ENCODE measurements at places on chromosomes 7 and 10. TPM values are rescaled to one million over a fixed set of nuclear protein-coding genes. Genes with fewer than 3 reads are reported as not detected.
A peak's percentile ranks its signal among the peaks of the same experiment; 100 is the strongest.

- H3K4me1 ChIP-seq, result no peaks in the 10 kb centered on the region
- H3K27me3 ChIP-seq, result no peaks in the 10 kb centered on the region
- H3K27ac ChIP-seq, result no peak overlapping the region
- no peak for DNase-seq
- peaks cover 4% of the 10 kb centered on the region for H3K36me3 ChIP-seq
- H3K4me3 ChIP-seq, result no peak overlapping the region
Measured at GRCh38 chr10:12150163-12150562, 20.7 kb downstream of the SEC61A2 start.

DNA sequence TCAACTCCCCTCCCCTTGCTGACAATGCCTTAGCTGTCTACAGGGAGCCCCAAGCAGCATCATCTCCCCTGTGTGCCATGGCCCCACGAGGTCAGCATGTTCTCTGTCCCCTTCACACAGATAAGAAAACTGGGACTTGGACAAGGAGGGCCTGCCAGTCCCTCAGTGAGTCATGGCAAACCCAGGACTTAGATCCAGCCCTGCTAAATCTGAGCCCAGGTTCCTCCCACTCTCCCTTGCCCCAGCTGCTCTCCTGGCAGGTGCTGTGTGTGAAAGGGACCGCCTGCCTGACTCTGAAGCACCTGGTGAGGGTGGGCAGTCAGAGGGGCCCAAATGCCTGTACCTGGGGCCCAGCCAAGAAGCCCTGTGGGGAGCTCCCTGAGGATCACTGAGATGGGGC, 7.4 kb downstream of the CRHR2 start:
- H3K4me1 ChIP-seq, result no peaks in the 10 kb centered on the region
- H3K27me3 ChIP-seq, result peaks cover 26% of the 10 kb centered on the region
- H3K36me3 ChIP-seq, result no peaks in the 10 kb centered on the region
- no peak overlapping the region for H3K27ac ChIP-seq
- no peak for DNase-seq

DNA sequence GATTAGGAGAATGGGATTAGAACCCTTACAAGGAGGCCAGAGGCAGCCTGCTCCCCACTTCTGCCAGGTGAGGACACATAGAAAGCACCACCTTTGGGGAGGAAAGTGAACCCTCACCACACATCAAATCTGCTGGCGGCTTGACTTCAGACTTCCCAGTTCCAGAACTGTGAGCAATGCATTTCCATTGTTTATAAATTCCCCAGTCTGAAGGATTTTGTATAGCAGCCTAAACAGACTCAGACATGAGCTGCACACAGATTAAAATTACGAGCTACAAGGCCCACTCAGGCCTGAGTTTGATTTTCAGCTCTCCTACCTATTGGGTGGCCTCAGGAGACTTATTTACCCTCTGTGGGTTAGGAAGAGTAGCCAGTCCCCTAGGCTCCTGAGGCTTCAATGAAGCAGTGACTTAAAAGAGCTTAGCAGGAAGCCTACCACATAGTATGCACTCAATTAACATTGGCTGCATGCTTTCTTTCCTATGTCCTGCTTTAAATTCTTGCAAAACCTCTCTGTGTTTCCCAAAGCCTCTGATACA, 350.7 kb upstream of the ZMIZ1 start:
- peaks cover 13% of the 10 kb centered on the region for H3K4me1 ChIP-seq
- peak; percentile 24 for DNase-seq
- no peaks in the 10 kb centered on the region for H3K27me3 ChIP-seq

GRCh38 chr7:63041786-63042185, 956.9 kb upstream of the ZNF722 start:
- no peak overlapping the region for H3K4me3 ChIP-seq
- no peaks in the 10 kb centered on the region for H3K27me3 ChIP-seq
- no peaks in the 10 kb centered on the region for H3K4me1 ChIP-seq
- H3K36me3 ChIP-seq, result no peaks in the 10 kb centered on the region

- H3K27ac ChIP-seq, result peak overlapping the region; percentile 96
- DNase-seq, result no peak
- H3K4me3 ChIP-seq, result peak overlapping the region; percentile 95
- H3K4me1 ChIP-seq, result peaks cover 12% of the 10 kb centered on the region
- peaks cover 3% of the 10 kb centered on the region for H3K27me3 ChIP-seq
- H3K36me3 ChIP-seq, result no peaks in the 10 kb centered on the region
Measured at GRCh38 chr10:114173603-114173920, 441 bp downstream of the CCDC186 start.

DNA sequence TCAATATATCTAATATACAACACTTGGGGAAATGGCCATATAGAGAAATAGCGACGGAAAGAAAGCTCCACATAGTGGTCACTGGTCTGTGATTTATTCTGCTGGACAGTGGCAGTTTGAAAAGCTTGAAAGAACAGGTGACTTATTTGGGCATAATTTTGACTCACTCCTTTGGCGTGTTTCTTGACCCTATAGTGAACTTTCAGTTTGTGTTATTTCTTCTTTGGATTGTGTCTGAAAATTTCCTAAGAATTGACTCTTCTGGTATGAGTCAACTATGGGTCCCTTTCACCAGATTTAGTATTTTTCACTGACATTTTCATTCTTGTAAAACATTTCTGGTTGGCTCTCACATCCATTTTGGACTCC, 25.8 kb upstream of the IMMP2L start:
- peak; percentile 10 for DNase-seq
- H3K4me3 ChIP-seq, result no peak overlapping the region
- H3K27ac ChIP-seq, result no peak overlapping the region
- H3K4me1 ChIP-seq, result no peaks in the 10 kb centered on the region

DNA sequence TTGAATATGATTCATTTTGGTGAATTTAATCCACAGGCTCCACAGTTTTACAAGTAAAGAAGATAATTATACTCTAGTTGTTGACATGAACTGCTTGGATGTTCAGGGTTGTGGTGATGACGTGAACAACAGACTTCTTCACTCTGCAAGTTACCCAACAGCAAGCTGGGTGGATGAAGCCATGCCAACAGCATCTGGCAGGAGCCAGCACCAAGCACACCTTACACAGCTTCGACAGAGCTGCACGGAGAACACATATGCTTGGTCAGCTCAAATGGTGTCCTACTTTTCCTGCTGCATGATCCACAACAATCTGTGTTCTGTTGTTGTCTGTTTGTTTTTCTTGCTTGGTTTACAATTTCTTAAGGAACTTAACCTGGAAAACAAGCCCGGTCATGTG, 9.8 kb downstream of the NOD1 start:
- H3K27me3 ChIP-seq, result no peaks in the 10 kb centered on the region
- peaks cover 45% of the 10 kb centered on the region for H3K4me1 ChIP-seq

GRCh38 chr7:154423231-154423630, 371.0 kb downstream of the DPP6 start:
- no peaks in the 10 kb centered on the region for H3K36me3 ChIP-seq
- H3K4me3 ChIP-seq, result no peak overlapping the region
- no peak for DNase-seq
- H3K4me1 ChIP-seq, result no peaks in the 10 kb centered on the region
- no peak overlapping the region for H3K27ac ChIP-seq
- no peaks in the 10 kb centered on the region for H3K27me3 ChIP-seq

GRCh38 chr7:122682815-122683550, 15.9 kb downstream of the RNF133 start:
- H3K27ac ChIP-seq, result no peak overlapping the region
- no peak overlapping the region for H3K4me3 ChIP-seq
- no peaks in the 10 kb centered on the region for H3K27me3 ChIP-seq
- H3K36me3 ChIP-seq, result no peaks in the 10 kb centered on the region
- H3K4me1 ChIP-seq, result no peaks in the 10 kb centered on the region

DNA sequence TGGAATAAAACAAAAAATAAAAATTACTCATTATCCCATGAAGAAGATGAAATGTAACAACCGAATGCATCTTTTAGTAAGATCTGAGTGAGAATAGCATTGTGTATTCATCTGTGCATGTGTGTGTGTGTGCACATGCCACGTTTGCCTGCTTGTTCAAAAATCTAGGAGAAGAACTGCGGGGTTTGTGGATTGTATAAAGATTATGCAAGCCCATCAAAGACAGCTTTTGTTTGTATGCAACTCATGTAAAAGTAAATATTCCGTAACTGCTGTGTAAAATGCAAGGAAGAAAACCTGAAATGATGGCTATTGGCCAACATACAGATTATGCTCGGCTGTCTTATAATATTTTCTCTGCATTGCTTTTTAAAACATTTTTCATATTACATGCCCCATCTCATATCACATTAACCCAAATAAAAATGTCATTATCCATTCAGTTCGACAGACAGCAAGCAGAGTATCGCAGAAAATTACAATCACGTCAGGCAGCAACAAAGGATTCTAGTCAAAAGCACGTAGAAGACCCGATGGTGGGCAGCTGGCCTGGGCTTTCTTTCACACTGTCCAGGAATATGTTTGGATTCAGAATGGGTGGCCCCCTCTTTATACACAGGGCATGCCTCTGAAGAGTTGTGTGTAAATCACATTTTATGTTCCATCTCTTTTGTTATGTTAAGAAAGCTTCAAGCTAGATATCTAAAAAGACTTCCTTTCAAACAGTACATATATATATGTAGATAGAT, 114.0 kb downstream of the PARP12 start:
- no peaks in the 10 kb centered on the region for H3K4me1 ChIP-seq
- H3K4me3 ChIP-seq, result no peak overlapping the region
- peaks cover 12% of the 10 kb centered on the region for H3K27me3 ChIP-seq

- H3K27me3 ChIP-seq, result no peaks in the 10 kb centered on the region
- peaks cover 6% of the 10 kb centered on the region for H3K4me1 ChIP-seq
- no peak overlapping the region for H3K27ac ChIP-seq
Measured at GRCh38 chr7:105261689-105262088, 127.0 kb downstream of the SRPK2 start.

GRCh38 chr10:29469481-29470354, 165.1 kb downstream of the SVIL start:
- peaks cover 26% of the 10 kb centered on the region for H3K4me1 ChIP-seq
- H3K27ac ChIP-seq, result no peak overlapping the region
- H3K36me3 ChIP-seq, result peaks cover 19% of the 10 kb centered on the region
- no peaks in the 10 kb centered on the region for H3K27me3 ChIP-seq

DNA sequence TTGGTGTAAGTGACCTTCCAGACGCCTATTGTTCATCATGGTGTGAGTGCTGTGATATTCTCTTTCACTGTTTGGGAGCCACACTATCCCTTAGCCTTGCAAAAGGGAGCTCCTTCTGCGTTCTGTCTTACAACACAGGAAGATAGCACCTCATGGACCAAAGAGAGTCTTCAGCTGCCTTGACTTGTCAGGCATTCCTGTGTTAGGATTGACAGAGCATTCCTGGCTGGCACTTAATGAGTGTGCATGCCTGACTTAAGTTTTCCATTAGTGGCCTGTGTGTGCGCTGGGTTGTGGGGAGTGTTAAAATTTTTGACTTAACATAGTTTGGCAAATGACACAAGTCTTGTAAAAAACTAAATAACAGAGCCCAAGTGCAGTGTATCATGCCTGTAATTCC, 21.9 kb upstream of the MSRB2 start:
- no peaks in the 10 kb centered on the region for H3K4me1 ChIP-seq
- H3K27ac ChIP-seq, result no peak overlapping the region
- H3K36me3 ChIP-seq, result no peaks in the 10 kb centered on the region
- no peak for DNase-seq
- H3K4me3 ChIP-seq, result no peak overlapping the region

- H3K4me1 ChIP-seq, result no peaks in the 10 kb centered on the region
- DNase-seq, result peak; percentile 3
- no peaks in the 10 kb centered on the region for H3K27me3 ChIP-seq
- no peaks in the 10 kb centered on the region for H3K36me3 ChIP-seq
- no peak overlapping the region for H3K4me3 ChIP-seq
Measured at GRCh38 chr7:15648461-15648961, 38.0 kb downstream of the MEOX2 start.

GRCh38 chr10:121087129-121087528, 236.0 kb downstream of the WDR11 start:
- peaks cover 6% of the 10 kb centered on the region for H3K27me3 ChIP-seq
- no peak for DNase-seq
- H3K4me1 ChIP-seq, result peaks cover 2% of the 10 kb centered on the region
- no peak overlapping the region for H3K4me3 ChIP-seq
- no peak overlapping the region for H3K27ac ChIP-seq
- H3K36me3 ChIP-seq, result no peaks in the 10 kb centered on the region

GRCh38 chr7:120805636-120806388, 52.1 kb downstream of the TSPAN12 start:
- H3K27me3 ChIP-seq, result no peaks in the 10 kb centered on the region
- peak; percentile 12 for DNase-seq
- H3K4me3 ChIP-seq, result no peak overlapping the region

DNA sequence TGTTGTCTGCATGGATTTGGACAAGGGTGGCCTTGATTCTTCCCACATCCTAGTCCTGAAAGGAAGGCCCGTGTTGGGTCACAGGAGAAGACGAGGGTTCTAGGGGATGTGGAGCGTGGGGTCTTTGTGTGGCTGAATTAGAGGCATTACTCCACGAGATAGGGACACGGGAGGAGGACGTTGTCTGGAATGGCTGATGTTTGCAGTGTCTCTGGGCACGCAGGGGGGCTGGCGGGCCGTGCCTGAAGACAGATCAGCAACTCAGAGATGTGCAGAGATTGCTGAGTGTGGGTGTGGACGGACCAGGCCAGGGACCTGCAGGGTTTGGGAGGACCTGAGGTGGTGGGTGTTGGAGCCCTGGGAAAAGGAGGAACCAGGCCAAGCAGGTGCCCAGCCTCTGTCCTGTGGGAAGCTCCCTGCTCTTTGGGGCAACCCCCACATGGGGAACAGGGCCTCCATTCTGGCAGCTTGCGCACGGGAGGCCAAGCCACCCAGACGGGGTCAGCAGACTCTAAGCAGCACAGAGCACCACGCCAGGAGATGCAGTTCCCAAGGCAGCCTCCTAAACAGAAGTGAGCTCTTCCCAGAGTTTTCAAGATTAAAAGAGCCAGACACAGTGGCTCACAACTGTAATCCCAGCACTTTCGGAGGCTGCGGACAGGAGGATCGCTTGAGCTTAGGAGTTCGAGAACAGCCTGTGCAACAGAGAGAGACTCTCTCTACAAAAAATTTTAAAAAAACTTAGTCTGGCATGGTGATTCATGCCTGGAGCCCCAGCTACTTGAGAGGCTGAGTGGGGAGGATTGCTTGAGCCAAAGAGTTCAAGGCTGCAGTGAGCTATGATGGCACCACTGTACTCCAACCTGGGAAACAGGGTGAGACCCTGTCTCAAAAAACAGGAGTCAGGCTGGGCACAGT, 71.0 kb upstream of the GTF2I start:
- no peaks in the 10 kb centered on the region for H3K36me3 ChIP-seq
- no peaks in the 10 kb centered on the region for H3K27me3 ChIP-seq
- DNase-seq, result no peak
- peaks cover 7% of the 10 kb centered on the region for H3K4me1 ChIP-seq

- H3K27ac ChIP-seq, result peak overlapping the region; percentile 90
- DNase-seq, result no peak
- H3K27me3 ChIP-seq, result no peaks in the 10 kb centered on the region
Measured at GRCh38 chr7:5424749-5425506, 1.3 kb upstream of the TNRC18 start.

The FFAR4 gene
- total RNA-seq, result not detected

The GTF2I gene
- 168 TPM for total RNA-seq

The CCL24 gene
- total RNA-seq, result not detected

The MLXIPL gene
- 0.41 TPM for total RNA-seq

The ZNF365 gene
- total RNA-seq, result 11.0 TPM

The UCMA gene
- not detected for total RNA-seq

The C10orf71 gene
- total RNA-seq, result not detected

The AGBL3 gene
- 0.72 TPM for total RNA-seq

The C7orf33 gene
- not detected for total RNA-seq

The GTF2IRD2 gene
- 5.3 TPM for total RNA-seq

The TUBB8 gene
- total RNA-seq, result not detected

The SLC39A12 gene
- total RNA-seq, result not detected

The CTAGE6 gene
- not detected for total RNA-seq

The FAM131B gene
- 7.6 TPM for total RNA-seq

The JCAD gene
- total RNA-seq, result 29.0 TPM

The ZNF467 gene
- total RNA-seq, result 16.5 TPM

The ASAH2 gene
- total RNA-seq, result 2.4 TPM

The ABCB4 gene
- 0.36 TPM for total RNA-seq

The SPDYE9 gene
- total RNA-seq, result not detected

The SPDYE11 gene
- total RNA-seq, result not detected

The CUZD1 gene
- 0.17 TPM for total RNA-seq

The CRHR2 gene
- not detected for total RNA-seq

The AKR1D1 gene
- not detected for total RNA-seq

The RBAK gene
- total RNA-seq, result 12.0 TPM
